Stimulated activated CD4-positive, alpha-beta T cell treated with anti-CD3 and anti-CD28 coated beads, Interleukin-4, amount 100 ng/mL, for 1 hour (primary cell): ENCODE measurements at places on chromosomes 7 and 10.

DNA sequence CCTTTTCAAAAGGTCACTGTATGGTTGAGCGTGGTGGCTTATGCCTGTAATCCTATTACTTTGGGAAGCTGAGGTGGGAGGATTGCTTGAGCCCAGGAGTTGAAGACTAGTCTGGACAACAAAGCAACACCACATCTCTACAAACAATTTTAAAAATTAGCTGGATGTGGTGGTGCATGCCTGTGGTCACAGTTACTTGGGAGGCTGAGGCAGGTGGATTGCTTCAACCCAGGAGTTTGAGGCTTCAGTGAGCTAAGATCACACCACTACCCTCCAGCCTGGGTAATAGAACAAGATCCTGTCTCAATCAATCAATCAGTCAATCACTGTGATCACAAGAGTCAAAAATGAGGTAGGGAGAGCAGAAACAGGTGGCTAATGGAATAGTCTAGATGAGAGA is 97.0 kb downstream of the SUGCT start:
- no peak for DNase-seq

DNA sequence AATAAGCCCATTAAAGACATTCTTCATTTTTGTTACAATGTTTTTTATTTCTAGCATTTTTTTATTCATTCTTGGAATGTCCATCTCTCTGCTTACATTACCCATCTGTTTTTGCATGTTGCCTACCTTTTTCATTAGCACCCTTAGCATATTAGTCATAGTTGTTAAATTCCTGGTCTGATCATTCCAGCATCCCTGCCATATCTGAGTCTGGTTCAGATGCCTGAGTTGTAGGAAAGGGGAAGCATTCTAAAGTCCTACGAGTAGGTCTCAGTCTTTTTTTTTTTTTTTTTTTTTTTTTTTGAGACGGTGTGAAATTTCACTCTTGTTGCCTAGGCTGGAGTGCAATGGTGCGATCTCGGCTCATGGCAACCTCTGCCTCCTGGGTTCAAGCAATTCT is 19.7 kb upstream of the NRF1 start:
- DNase-seq = no peak

- DNase-seq = no peak
Measured at GRCh38 chr7:22061775-22062174, 116.1 kb upstream of the CDCA7L start.

- no peak for DNase-seq
Measured at GRCh38 chr7:68760556-68760955, 837.7 kb upstream of the AUTS2 start.

DNA sequence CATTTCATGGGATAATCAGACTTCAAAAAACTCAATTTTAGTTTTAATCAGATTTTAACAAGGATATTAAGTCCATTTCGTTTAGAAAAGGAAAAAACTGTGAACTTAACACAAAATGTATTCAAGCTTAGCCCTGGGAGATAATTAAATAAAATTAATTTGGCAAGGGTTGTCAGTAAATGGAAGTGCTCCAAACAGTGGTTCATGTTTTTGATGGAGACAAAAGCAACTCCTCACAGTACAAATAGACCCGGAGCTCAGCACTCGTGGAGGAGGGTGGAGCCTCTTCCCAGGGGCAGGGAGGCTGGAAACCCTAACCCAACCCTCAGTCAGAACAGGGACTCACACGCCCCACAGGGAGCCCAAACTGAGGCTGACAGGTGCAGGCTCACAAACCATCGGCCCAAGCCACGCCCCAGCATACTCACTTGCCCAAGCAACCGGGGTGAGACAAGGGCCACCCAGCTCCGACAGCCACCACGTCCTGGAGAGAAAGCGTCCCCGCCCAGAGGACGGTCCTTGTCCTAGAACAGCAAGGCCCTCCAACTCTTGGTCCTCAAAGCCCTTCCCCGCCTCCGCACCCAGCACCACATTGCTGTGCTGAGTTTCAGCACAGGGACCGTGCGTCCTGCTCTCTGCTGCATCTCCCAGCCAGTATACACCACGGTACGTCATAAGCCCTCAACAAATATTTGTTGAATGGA is 39.8 kb downstream of the MAD1L1 start:
- DNase-seq = no peak

DNA sequence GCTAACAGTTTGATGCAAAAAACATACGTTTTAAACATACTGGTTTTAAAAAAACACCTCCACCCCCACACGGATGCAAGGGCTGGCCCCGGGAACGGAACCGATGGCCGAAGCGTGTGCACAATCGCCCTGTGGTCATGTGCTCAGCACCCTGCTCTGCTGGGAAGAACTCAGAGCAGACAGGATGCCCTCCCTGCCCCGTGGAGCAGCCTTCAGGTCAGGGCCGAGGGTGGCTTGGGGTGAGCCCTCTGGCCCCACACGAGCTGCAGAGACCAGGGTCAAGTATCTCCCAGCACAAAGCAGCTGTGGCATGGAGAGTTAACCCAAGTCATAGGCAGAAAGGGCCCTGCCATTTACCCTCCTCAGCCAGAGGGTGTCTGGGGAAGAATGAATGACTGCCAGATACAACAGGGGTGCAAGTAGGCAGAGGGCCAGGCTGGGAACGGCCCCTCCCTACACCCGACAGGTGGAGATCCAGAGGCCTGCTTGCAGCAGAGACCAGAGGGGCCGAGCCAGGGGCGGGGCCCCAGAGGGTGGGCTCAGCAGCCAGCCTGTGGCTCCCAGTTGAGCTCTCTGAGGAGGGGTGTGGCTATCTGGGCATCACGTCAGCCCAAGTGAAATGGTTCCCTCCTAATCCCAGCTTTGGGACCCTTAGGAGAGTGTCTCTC is 56.8 kb downstream of the ZRANB1 start:
- DNase-seq = no peak

- no peak for DNase-seq
Measured at GRCh38 chr7:36430881-36431280, 41.2 kb downstream of the ANLN start.

DNA sequence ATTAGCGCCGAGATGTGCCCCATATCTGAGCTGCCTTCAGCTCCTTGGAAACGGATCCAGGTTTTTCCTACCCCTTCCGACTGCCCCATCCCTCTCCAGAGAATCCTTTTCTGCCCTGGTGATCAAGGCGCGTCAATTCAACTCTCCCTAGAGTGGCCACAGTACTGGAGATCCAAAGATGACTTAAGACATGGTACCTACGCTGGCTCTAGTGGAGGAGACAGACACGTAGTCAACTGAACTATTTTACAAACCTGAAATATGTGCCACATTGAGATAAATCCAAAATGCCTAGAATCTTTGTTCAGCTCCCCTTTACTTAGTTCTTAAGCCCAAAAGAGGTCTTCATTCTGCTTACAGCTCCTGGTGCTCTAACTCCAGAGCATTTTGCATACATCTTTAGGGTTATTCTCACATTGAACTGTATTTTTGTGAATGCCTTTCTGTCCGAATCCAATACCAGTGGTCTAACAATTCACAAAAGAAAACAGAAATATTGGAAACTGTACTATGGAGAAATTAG is 444 bp upstream of the TNPO3 start:
- no peak for DNase-seq

- DNase-seq = no peak
Measured at GRCh38 chr10:91536733-91537132, 96.1 kb downstream of the PPP1R3C start.

DNA sequence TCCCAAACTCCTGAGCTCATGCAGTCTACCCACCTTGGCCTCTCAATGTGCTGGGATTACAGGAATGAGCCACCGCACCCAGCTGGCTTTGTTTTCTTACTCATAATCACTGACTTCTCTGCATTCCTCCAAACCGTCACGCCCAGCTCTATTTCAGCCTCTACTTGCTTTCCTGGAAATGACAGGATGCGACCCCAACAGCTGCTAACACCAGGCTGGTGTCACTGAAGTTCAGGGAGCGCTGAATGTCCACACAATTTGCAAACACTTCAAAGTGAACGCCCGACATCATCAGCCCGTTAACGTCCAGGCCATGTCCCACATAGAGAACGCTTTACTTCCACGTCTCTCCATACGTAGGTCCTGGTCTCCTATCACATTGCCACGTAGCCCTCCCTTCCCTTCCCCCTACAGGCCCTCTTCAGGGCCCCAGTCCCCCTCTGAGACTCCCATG is 12.8 kb upstream of the PROSER2 start:
- no peak for DNase-seq

GRCh38 chr10:128660726-128661125 is 534.5 kb upstream of the MKI67 start:
- no peak for DNase-seq

- DNase-seq = no peak
Measured at GRCh38 chr7:1078985-1079384, 8.9 kb upstream of the GPER1 start.

DNA sequence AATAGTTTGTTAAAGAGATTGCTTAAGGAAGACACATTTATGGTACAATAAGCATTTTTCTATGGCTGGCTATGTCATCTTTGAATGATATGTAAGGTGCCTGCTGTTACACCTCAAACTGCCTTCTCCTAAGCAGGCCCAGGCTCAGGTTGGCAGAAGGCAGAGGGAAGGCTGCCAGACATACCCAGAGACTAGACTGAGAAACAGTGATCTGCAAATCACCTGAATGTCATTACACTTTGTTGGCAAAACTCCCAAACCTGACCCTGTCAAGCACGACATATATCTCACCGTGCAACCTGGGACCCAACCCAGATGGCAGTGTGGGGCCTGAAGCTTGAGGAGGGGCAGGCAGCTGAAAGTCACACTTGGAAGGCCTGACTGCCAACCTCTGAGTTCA is 136.6 kb upstream of the TARP start:
- no peak for DNase-seq

GRCh38 chr10:119355930-119356329 is 148.6 kb downstream of the GRK5 start:
- no peak for DNase-seq

DNA sequence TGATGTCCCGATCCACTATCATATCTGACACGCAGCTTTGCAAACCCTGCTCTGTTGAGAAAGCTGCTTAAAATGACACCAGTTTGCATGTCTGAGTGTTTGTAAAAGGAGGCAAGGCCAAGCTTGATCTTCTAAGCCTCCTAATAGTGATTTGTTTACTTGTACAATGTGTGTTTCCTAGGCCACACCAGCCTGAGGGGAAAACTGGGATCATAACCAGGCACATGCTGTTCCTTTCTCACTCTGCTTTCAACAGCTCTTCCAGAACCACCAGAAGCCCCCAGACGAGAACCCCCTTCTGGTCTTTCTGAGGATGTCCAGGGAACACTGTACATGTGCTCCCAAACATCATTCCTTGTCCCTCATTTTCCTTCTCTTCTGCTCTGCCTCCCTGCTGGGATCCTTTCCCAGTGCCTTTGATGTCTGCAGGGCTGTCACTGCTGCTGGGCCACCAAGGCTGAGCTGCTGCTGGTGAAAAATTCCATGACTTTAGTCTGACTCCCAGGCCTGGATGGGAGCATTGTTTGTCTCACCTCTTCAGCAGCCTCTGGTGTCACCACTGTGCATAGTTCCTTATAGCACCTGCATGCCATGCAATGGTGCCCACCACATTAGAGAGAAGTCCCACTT is 4.0 kb upstream of the LGI1 start:
- DNase-seq = no peak

DNA sequence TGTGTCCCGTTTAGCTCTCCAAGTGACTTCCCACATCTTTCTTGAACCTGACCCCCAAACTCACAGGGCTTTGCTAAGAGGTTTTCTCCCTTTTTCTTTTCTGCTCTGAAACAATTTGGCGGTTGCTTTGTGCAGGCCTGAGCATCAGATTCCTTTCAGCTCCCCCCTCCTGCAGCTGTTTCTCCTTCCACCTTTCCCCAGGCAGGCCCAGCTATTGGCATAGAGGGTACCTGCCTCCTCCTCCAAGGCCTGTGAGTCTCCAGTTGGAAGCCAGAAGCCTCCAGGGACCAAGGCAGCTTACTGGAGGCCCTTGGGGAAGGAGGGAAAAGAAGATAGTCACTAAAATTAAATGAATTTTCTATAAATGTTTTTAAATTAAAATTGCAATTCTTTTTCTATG is 7.7 kb downstream of the VAX1 start:
- DNase-seq = no peak

DNA sequence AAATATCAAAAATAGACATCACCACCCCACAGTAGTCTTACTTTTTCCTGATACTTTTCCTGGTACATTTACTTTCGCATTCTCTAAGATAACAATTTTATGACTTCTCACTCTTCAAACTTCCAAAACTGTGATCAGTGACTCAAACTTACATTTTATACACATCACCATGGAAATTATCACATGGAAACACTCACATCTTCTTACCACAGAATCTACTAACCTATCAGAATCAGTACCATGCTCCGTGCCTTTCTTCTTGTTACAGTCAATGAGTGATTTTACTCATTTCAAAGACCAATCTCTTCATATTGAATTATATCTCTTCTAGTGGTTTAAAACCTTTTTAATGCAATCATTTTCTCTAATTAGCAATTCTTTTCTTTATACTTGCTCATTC is 120.3 kb downstream of the PTEN start:
- no peak for DNase-seq

DNA sequence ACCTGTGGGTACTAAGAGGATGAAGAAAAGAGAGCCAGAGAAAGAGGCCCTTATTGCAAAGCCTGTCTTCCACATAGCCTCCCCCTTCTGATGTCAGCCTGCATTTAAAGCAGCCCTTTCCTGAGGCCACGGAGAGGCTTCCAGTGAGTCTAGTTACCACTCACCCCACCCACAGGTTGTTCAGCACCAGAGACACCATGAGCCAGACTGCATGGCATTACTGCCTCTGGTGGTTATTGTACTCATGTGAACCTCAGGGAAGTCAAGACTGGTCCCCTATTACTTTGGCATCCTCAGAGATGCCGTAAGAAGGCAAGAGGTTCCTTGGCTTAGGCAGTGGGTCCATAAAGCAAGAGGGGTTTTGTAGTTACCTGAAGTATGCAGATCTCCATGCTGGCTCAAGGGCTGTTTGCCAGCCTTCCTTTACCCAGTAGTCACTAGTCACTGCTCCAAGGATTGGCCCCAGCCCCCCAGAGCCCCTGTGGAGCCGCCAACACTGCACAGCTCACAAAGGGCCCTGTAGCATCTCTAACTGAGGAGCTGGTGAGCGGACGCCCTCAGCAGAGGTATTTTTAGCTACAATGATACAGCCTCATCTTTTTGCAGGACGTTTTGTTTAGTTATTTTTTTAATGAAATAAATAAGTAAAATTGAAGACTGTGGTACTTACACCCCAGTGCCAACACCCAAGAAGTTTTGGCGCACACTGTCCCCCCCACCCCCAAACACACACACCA is 20.7 kb downstream of the LRRC4 start:
- no peak for DNase-seq

DNA sequence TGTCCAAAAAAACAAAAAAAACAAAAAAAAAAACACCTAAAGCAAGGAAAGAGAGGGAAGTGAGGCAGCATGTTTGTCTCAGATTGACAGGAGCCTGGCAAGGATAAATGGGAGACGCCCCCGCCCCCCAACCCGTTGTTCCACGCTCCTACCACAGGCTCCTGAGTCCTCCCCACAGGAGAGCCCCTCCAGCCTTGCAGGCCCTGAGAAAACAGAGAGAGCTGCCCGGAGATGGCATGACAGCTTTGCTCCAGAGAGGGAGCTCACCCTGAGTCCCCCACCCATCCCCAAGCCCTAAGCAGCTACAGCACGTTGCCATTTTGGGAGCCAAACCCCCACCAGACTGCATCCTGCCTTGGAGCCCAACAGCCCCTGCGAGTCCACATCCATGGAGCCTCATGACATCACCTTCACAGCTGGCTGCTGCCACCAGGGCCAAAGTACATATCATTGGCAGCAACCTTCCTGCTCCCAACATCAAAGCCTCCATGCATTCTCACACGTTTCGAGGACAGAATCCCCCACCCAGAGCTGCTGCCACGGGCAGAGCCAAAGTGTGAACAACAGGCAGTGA is 1283.3 kb downstream of the TYW1 start:
- DNase-seq = no peak

GRCh38 chr7:83704564-83704963 is 55.6 kb upstream of the SEMA3E start:
- no peak for DNase-seq

- DNase-seq = no peak
Measured at GRCh38 chr10:132542086-132542775, 4.6 kb downstream of the INPP5A start.
